ENCODE measurements at places on chromosomes 6 and 20.
A peak's percentile ranks its signal among the peaks of the same experiment; 100 is the strongest.

DNA sequence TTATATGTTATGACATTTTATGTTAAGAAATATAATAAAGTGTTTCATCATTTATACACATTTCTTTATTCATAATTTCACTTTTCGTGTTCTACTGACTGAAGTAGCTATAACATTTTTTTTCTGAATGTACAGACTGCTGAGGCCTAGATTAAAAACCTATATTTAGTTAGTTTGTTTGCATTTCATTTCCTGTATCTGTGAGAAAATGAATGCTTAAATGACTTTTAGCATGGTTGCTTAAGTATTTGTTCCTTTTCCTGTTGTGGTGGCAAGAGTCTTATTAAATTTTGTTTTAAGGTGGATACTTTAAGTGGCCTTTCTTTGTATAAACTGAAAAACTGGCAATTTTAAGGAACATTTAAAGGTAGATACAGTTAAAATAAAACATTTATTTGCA, 779.7 kb upstream of the MAN1A1 start:
- DNase-seq, result no peak

DNA sequence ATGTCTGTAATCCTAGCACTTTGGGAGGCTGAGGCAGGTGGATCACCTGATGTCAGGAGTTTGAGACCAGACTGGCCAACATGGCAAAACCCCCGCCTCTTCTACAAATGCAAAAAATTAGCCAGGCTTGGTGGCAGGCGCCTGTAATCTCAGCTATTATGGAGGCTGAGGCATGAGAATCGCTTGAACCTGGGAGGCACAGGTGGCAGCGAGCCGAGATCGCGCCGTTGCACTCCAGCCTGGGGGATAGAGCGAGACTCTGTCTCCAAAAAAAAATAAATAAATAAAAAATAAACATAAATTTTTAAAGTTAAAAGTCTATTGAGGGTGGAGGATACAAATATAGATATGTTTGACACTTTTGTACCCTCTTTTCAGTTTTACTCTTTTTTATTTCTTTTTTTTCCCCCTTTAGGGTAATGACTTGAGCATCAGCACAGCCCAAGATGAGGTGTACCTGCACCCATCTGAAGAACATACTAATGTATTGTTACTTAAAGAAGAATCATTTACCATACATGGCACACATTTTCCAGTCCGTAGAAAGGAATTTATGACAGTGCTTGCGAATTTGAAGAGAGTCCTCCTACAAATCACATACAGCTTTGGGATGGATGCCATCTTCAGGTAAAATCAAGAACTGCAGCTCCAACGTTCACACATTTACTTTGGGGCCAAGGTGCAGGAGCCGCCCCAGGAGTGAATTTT, 368.9 kb downstream of the LAMA2 start:
- peak; percentile 54 for DNase-seq

- DNase-seq, result no peak
Measured at GRCh38 chr6:112408522-112408921, 61.4 kb downstream of the RFPL4B start.

DNA sequence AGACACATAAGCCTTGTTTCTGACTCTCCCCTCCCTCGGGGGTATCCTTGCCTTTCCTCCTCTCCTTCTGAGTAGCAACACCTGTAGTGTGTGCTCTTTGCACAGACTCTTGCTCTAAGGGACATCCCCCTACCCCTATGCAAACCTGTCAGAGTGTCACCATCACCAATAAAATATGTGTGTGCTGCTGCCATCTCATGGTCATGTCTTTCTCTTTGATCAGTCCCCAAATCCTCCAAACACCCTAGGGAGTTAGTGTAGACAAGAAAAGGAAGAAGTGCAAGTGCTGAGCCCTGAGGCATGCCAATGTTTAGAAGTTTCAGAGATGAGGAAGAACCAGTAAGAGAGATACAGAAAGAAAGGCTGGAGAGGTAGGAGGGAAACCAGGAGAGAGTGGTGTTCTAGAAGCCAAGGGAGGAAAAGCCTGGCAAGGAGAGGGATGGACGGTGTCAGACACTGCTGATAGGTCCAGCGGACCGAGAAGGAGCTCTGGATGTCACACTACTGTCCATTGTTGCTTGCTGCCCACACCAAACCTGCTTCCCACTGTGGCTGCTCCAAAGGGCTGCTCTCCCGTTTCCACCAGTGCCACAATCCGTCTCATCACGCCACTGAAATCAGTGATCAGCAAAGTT, 16.4 kb downstream of the TRMT6 start:
- peak; percentile 76 for DNase-seq

- DNase-seq, result no peak
Measured at GRCh38 chr6:131244942-131245341, 109.7 kb downstream of the AKAP7 start.

GRCh38 chr6:90204327-90205056, 92.2 kb downstream of the BACH2 start:
- DNase-seq, result no peak

DNA sequence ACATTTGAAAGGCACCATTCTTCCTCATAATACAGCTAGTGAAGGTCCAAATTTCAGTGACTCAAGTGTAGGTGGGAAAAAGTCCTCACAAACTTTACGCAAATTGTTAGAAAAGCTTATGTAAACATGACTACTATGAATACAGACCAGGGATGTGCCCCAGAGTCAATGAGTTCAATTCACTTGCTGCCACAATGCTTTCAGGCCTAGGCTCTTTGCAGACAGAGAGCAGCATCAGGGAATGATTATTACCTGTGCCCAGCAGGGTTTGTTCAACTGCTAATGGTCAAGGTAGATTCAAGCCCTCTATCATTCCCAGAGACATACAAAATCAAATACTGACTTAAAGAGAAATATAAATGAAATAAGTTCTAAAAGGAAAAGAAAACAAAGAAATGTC, 84.0 kb downstream of the LAMA2 start:
- no peak for DNase-seq

DNA sequence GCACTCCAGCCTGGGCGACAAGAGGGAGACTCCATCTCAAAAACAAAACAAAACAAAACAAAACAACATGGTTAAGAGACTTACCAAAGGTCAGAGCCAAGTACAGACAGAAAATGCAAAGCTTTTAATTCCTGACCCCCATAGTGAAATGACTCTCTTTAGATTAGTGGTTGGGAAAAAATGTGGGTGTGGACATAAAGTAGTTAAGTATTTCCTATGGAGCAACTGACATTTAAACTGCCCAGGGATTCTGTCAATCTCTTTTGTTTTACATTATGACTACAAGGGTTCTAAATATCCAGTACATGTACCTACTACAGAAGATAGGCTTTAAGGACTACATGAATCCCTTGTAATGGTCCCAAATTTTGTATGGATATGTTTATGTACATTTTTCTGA, 75.1 kb downstream of the IRAK1BP1 start:
- no peak for DNase-seq

GRCh38 chr6:138953451-138953850, 34.6 kb downstream of the REPS1 start:
- no peak for DNase-seq

DNA sequence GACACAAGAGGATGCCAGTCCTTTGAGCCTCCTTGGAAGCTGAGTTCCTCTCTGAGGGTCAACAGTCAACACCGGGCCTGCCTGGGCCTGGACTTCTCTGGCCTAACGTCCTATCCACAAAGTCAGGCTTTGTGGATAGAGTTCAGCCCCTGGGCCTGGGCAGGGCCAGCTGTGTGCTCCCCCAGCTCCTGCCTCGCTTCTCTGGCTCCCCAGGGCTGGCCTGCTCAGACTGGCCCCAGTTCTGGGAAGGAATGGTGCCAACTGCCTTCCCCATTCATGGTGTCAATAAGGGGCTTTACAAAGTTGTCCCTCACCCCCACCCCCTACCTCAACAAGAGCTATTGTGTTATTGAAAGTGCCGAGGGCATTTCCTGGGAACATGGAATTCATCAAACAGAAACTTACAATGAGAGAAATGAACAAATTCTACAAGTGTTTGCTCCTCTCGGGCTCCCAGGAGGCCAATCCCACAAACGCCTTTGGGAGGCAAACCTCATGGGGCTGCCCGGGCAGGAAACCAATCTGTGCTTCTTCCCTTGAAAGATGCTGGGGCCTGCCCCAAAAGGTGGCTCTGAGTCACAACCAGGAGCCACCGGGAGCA, 26.5 kb upstream of the PPP1R14C start:
- DNase-seq, result no peak

DNA sequence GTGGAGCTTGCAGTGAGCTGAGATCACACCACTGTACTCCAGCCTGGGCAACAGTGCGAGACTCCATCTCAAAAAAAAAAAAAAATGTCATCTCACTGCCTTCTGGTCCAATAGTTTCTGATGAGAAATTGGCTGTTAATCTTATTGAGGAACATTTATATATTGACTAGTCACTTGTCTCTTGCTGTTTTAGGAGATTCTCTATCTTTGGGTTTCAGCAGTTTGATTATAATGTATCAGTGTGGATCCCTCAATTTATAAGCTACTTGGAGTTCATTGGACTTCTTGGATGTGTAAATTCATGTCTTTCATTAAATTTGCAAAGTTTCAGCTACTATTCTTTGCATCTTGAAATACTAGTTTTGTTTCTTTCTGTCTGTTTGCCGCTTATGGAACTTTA, 11.2 kb downstream of the ZGPAT start:
- DNase-seq, result no peak

DNA sequence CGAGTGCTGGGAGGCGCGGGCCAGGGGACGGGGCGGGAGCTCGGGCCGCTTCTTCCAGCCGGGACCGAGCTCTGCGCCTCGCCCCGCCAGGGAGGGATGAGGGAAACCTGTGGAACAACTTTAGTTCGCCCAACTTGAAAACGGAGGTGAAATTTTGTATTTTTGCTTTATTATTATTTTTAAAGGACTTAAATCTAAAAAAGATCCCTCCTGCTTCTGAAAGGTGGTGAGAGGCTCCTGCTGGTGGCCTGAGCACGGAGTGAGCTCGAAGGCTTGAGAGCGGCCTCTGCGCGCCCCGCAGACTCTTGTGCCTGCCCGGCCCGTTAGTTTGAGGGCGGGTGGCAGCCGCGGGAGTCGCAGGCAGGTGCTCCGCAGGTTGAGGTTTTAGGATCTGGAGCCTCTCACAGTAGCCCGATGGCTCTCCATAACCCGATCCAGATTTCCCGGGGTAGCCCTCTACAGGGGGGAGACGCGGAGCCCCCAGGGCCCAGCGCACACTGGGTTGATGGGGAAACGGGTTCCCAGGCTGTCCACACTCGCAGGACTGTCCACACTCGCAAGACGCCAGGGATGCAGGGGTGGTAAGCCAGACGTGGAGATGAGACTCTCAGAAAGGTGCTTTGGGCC, 46.2 kb upstream of the SUPT3H start:
- no peak for DNase-seq

GRCh38 chr6:65091561-65091960, 615.5 kb downstream of the EYS start:
- no peak for DNase-seq

DNA sequence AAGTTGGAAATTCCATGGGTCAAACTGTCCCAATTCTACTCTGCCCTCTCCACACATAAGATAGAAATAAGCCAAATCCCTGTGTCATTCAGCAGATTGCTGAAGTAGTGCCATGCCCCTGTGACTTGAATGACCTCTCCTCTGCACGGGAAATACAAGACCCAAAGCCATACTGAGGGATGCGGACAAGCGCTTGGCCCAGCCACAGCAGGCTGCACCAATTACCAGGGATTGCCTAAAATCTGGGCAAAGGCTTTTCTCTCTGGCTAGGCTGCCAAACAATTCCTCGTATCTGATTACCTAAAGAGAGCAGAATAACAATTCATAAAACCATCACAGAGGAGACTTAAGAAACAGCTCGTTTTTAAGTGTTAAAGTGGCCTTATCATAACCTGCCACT, 421.8 kb upstream of the JARID2 start:
- no peak for DNase-seq

GRCh38 chr6:139447656-139447975, 73.2 kb upstream of the CITED2 start:
- no peak for DNase-seq

GRCh38 chr20:1108437-1108920, 9.9 kb upstream of the PSMF1 start:
- DNase-seq, result peak; percentile 63

- no peak for DNase-seq
Measured at GRCh38 chr6:63802606-63803206, 167.1 kb downstream of the PHF3 start.

DNA sequence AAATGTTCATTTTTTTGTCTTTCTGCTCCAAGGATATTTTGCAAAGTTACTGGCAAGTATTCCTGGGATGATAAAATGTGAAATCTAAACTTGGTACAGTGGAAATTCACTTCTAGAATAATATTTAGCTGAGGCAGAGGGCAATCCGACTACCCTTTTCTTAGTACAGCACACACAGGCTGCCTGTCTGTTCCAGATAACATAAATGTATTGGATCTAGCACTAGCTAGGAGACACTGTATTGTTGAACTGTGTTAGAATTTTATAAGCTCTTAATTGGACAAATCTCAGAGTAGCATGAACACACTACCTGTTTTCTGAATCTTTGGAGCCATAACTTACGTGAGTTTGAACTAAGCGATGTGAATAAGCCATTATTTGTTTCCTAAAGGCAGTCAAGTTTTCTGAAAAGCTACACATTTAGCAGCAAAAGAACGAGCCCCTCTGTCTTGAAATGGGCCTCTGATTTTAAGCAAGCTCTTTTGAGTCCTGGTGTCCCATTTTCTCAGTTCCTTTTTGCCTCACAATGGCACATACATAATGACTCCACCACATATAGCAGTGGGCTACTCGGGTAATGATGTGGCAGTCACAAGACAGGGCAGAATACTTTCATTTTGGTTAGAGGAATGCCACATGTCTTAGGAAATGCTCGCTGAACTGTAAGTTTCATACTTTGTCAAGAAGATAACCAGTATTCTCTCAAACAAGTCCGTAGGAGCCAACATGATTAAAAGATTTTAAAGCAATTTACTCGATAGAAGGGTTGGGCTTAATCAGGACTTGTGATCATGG, 116.5 kb upstream of the ESR1 start:
- no peak for DNase-seq

DNA sequence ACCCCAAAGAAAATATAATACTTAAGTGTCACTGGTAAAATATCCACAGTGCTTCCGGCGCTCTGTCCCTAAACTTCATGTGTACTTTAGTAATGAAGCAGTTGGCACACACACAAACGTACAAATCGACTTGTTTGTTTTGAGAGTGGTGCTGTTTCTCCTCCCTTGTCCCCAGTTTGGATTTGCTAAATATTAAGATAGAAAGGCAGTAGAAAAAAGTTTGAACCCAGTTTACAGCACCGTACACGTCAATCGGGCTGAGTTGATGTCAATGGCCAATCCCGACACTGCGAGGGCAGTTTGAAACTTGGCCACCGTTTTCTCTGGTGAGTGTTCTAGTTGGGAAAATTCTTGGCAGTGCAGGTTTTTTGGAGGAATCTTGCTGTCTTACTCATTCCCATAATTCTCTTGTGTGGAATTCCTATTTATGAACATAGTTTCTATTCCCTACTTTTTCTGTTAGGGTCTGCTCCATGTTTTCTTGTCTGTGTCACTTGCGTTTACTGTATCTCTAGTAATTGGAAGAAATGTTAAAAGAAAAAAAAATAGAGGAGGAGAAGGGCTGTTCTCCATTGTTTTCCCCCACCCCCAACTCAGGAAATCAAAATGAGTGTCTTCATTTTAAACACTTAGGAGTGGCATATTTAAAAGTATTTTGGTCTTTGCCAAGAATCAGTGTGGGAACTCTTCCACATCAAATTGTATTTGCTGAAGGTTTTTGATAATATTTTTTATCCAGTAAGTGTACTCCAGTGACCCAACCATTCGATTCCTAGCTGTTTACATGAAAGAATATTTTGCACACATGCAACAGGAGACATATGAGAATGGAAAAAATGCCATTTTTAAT, 72.3 kb downstream of the OR2B2 start:
- peak; percentile 24 for DNase-seq

- DNase-seq, result peak; percentile 5
Measured at GRCh38 chr6:9083108-9083507, 647.8 kb upstream of the SLC35B3 start.

All from NCI-H2171 treated with DMSO at 0.1 percent for 48 hours (cell line).